ENCODE measurements at places on chromosomes 2 and 18.

GRCh38 chr2:222797871-222798270, 63.0 kb upstream of the ACSL3 start:
- no peak for DNase-seq

GRCh38 chr2:178874529-178875240, 67.5 kb upstream of the TTN start:
- no peak for DNase-seq

DNA sequence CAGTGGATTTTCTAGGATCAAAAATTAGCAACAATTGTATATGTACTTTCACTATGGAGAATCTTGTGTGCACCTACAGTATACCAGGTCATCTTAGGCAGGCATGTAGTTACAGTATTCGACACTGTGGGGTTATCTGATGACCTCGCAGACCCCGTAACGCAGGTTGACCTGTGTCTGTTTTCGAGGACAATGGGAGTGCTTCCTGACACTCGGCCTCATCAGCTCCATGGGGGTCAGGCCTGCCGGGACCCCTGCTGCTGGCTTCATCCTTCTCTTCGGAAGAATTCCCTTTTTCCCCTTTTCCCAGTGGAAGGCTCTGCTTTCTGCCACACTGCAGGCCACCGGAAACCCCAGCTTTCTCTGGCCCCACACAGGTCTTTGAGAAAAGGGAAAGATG, 102.8 kb upstream of the TMEM18 start:
- DNase-seq, result no peak

DNA sequence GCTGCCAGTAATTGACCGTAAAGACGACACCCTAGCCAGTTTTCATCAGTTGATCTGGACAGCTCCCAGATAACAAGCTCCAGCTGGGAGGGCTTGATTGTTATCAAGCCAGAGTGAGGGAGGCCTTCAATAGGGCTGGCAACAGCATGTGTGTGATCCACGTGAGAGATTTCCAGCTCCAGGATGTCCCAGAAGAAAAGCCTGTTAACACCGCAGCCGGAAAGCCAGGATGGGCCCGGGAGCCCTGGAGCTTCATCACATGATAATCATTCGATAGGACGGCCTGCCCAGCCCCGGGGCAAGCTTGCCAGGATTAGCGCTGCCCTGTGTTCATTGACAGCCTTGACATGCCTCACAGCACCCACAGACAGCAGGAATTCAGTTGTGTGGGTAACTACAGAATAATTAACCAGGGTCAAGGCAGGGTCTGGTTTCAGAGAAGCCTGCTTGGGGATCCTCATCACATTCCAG, 182.5 kb downstream of the C1D start:
- DNase-seq, result no peak

DNA sequence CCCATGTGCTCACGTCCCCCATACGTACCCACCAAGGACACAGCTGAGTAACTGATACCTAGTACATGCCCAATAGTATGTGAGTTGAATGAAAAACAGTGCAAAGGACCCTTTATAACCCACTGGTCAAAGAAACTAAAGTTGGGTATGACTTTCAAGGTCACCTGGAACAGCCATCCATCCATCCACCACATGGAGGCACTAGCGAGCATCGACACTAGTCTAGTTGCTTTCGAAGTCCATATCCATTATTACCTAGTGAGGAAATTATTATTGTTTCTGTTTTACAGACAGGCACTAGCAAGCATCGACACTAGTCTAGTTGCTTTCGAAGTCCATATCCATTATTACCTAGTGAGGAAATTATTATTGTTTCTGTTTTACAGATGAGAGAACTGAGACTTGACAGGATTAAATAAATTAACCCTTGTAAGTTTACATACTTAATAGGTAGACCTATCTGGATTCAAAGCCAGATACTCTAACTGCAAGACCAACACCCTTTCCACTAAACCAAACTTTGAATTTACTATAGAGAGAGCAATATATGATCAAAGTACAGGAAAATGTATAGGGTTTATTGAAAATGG, 233.7 kb downstream of the METTL4 start:
- no peak for DNase-seq
